ENCODE measurements at places on chromosomes 12 and 14.
A peak's percentile ranks its signal among the peaks of the same experiment; 100 is the strongest.

- DNase-seq: no peak
These were observed 3.0 kb upstream of the FAM177A1 start for GRCh38 chr14:35043046-35043445.

- no peak for DNase-seq
These were observed 3.3 kb downstream of the ARHGAP9 start for GRCh38 chr12:57476162-57476992.

GRCh38 chr14:87613881-87614280, 379.1 kb downstream of the GALC start:
- DNase-seq: no peak

GRCh38 chr14:105493921-105494605, 3.0 kb downstream of the TEDC1 start:
- no peak for DNase-seq

DNA sequence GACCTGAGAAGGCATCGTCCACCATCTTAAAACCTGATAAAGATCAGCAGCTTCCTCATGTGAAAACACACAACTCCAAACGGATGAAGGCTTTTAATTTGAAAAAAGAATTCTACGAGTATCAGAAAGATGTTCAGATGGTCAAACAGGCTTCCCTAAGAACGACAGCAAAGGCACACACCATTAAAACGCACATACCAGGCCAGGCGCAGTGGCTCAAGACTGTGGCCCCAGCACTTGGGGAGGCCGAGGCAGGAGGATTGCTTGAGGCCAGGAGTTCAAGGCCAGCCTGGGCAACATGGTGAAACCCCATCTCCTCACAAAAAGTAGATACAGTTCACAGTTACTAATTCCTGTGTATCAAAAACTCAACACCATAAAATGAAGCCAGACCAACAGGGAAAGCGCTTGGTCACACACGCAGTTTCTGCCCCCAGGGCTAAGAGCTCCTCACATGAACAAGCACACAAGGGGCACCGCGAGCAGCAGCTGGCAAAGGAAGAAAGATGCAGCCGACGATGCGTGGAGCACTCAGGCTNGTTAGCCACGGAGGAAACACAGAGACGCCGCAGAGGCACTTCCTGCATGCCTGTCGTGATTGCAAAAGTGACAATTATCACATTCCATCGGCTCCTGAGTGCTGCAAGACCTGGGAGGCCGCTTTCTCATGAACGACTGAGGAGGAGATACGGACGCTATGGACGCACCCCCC, 78.0 kb downstream of the NOC4L start:
- peak; percentile 10 for DNase-seq

GRCh38 chr14:103066399-103066798, 9.1 kb upstream of the CDC42BPB start:
- no peak for DNase-seq

GRCh38 chr14:28758885-28759652, 7.5 kb upstream of the FOXG1 start:
- no peak for DNase-seq

- DNase-seq: no peak
These were observed 36.2 kb upstream of the TMX1 start for GRCh38 chr14:51203881-51204280.

- DNase-seq: no peak
These were observed 4.7 kb upstream of the FAM234B start for GRCh38 chr12:13039328-13039956.

GRCh38 chr14:34872822-34873588, 2.2 kb downstream of the BAZ1A start:
- no peak for DNase-seq

DNA sequence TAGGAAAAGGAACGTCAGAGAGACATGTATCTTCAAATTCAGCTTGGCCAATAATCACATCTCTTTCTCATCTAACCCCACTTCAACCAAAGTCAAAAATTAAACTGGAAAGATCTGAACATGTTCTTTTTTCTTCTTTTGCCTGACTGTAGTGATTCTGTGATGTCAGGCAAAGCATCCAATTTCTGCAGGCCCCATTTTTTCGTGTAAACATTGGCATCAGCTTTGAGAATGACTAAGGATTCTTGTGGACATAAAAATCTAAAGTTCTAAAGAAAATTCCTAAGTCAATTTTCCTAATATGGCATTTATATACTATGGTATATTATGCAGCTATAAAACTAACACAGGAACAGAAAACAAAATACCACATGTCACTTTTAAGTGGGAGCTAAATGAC, 89.1 kb downstream of the STXBP6 start:
- DNase-seq: no peak

DNA sequence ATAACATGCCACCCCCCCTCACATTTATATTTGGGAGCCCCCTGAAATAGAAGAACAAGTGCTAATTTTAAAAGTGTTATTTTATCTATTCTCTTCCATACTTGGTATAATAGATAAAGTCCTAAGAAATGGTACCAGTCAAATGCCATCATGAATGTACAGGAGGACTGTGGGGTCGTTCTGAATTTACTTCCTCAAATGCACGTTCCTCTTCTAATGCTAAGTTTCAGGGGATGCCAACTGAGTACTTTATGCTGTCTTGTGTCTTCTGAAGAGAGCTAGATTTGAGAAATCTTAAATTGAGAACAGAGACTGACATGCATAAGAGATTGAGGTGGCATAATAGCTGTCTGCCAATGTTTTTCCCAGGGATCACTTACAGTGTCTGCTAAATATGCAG, 59.0 kb downstream of the CFAP54 start:
- DNase-seq: no peak

DNA sequence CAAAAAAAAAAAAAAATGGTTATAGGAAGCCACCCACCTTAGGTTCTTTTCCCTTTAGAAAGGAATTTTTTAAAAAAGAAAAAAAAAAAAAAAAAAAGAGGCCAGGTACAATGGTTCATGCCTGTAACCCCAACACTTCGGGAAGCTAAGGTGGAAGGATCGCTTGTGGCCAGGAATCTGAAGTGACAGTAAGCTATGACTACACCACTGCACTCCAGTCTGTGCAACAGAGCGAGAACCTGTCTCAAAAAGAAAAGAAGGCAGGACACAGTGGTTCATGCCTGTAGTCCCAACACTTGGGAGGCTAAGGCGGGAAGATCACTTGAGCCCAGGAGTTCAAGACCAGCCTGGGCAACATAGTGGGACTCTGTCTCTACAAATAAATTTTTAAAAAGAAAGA, 36.0 kb downstream of the SPTLC2 start:
- no peak for DNase-seq

DNA sequence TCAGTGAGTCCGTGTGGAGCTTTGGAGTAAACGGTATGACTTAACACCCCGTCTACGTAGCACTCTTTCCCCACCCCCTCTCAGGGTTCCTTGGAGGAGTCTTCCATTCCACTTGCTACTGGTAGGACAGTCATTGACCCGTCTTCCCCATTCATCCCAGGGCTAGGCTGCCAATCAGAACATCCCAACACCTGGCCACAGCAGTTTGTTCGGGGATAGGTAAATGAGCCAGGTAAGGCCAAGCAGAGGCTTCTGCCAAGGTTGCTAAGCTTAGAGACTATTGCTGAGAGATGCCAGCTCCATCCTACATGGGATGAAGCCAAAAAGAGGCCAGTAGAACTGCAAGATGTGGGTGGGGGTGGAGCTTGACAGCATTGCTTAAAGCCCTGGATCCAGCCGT, 130.8 kb downstream of the BCL11B start:
- DNase-seq: no peak

DNA sequence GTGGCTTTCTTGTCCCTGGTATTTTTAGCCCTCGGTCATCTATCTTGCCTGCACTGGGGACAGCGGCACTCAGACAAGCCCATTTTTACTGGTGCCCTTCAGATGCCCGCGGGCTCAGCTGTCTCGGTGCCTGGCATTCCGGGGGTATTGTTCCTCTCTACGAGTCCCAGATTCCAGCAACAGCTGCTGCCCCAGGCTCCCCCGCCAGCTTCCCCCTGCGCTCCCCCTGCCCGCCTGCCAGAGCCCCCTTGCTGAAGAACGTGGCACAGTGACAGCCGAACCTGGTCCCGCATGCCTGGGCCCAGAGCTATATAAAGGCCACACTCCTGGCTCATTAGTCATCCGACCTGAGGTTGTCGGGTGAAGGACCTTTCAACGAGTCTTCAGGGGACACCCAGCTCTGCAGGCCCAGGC, 10.9 kb upstream of the MYL2 start:
- no peak for DNase-seq

DNA sequence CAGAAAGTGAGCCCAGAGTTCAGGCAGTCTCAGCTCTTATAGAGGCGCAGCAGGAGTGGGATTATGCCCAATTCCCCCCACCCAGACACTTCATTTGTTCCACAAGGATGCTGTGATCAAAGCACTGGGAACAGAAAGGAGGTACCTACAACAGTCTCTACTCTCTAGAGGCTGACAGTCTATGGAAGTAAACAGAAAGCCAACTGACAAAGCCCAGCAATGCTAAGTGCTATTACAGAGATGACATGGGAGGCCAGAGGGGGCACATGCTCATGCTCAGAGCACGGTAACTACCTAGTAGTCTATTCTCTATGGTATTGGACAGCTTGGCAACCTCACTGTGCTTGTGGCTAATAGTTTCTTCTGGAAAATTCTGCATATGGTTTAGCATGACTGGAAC, 85.9 kb downstream of the STXBP6 start:
- no peak for DNase-seq

DNA sequence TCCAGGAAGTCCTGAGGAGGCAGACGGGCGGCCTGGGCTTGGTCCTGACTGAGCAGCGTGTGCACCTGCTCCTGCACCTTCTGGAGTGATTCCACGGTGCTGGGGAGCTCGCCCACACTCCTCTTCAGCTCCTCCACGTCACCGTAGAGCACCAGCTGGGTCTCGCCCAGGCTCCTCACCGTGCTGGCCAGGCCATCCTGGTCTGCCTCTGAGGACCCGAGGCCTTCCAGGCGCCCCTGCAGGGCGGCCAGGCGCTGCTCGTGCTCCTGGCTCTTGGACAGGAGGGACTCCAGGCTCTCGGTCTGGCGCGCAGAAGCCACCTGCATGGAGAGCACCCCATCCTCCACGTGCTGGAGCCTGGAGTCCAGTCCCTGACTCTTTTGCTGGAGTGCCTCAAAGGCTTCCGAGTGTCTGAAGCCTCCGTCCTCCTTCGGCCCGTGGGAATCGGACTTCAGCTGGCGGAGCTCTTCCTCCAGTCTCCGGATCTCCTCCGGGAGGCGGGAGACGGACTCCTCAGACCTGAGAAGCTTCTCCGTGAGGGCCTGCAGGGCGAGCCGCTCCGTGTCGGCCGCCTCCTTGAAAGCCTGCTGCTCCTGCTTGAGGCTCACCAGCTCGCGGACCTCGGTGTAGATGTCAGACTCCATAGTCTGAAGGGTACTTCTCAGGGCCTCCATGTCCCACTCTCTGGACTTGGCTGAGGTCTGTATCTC, 8.4 kb downstream of the CKAP4 start:
- no peak for DNase-seq

DNA sequence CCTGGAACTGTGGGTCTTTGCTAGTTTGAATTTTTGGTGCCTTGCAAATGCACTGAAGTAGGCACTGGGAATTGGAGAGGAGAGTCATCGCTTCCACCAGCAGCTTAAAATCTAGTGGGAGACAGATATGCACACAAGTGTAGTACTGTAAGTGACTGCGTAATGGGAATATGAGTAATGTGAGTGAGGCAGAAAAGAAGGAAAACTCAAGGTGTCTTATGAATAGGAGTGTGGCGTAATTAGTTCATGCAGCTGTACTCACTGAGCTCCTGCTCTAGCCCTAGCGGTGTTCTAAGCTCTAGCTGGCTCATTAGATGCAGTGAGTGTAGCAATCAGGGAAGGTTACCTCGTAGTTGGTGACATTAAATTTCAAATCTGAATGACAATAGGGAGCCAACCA, 2.8 kb downstream of the TCP11L2 start:
- DNase-seq: no peak

DNA sequence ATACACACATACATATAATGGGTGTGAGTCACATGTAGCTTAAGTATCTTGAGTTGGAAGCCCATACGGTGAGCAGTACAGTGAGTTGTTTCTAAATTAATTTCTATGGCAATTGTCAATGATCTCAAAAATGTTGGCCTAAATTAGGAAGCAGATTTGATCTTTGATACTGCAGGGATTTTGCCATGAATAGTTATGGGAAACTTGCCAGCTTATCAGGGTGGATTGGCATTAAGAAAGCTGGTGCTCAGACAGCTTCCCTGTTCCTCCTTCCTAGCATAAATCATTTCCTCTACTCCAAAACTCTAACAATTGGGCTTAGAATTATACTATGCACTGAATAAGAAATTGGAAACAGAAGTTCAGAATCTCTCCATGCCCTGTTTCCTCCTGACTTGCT, 150.9 kb upstream of the FRMD6 start:
- DNase-seq: no peak

- no peak for DNase-seq
These were observed 10.9 kb downstream of the G2E3 start for GRCh38 chr14:30569903-30570226.

- no peak for DNase-seq
These were observed 3.3 kb downstream of the GMPR2 start for GRCh38 chr14:24235804-24236688.

DNA sequence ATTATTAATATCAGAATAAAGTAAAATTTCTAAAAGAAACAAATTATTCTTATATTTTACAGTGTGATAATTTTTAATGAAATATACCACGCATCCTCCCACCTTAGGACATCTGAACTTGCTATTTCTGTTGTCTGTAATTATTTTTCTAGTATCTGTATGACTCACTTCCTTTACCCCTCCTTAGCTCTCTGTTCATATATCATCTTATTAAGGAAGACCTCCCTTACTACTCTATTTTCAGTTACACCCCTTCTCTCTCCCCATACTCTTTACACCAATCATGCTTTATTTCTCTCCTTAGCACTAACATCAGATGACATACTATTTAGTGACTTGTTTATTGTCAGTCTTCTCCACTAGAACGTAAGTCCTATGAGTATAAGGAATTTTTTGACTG, 34.2 kb upstream of the C12orf50 start:
- DNase-seq: no peak

GRCh38 chr12:88298761-88299242, 156.7 kb downstream of the TMTC3 start:
- DNase-seq: no peak

DNA sequence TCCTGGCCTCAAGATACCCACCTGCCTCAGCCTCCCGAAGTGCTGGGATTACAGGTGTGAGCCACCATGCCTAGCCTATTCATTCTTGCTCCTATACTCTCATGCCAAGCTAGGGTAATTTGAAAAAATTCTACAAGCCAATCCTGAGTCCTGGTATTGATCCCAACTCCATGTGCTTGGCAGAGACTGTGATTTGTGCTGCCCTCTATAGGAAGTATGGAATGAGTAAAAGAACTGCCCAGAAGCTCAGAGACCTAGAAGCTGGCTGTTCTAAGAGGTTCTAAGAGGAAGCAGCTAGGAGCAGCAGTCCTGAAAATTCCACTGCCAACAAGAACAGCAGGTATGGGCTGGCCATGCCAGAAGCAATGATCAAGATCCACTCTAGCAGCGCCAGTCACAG, 402.5 kb downstream of the PCNX1 start:
- no peak for DNase-seq

- no peak for DNase-seq
These were observed 25.5 kb downstream of the RBM19 start for GRCh38 chr12:113940357-113941207.
